ENCODE measurements at places on chromosomes 3 and 15.

GRCh38 chr3:32310918-32311839, 72.7 kb downstream of the CMTM8 start:
- DNase-seq: no peak

DNA sequence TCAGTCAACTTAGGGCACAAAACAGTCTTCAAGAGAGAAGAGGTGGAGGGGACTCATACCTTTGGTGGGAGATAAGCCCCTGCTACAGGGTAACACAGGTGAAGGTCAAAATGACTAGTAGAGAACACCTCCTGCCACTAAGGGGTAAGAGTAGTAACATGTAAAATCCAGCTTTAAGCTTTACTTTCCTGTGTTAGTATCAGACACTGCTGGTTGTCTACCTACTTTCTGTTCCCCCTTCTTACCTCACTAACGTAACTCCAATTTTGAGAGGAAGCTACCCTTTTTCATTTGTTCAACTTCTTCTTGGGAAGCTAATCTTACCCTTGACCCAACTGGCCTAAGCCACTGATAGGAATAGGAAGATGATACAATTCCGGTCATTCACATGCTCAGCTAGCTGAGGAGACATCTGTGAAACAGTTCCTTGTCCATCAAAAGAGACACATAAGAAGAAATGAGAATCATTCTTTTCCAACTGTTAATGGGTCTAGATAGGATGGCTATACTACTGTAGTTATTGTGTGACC, 826.8 kb upstream of the CFAP20DC start:
- no peak for DNase-seq

DNA sequence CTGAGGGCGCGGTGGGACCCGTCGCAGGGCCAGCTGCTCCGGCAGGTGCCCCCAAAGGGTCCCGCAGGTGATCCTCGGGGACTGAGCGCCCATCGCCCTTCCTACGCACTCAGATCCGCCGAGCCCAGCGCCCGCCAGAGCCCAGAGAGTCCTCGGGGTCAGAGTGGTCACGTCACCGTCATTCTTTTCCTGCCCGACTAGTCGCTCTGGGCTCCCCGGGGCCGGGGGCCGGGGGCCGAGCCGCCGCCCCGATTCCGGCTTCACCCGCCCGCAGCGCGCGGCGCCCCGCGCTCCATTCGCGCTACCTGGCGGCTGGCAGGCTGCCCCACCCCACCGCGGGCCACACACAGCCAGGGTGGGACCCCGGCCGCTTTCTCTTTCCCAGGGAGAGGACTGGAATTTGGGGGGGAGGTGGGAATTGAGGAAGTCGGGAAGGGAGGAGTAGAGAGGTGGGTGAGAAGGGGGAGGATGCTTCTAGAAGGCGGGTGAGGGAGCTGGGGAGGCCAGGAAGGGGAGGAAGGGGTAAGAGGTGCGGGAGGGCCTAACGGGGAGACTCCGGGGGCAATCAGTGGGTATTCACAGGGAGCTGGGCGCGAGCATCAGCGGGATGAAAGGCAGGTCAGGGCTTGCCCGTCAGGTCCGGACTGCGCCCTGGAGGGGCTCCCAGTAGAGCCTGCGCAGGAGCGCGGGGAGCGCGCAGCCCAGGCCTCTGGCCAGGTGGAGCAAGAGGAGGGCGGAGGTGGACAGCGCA, 36.1 kb upstream of the EPHB3 start:
- DNase-seq: no peak

DNA sequence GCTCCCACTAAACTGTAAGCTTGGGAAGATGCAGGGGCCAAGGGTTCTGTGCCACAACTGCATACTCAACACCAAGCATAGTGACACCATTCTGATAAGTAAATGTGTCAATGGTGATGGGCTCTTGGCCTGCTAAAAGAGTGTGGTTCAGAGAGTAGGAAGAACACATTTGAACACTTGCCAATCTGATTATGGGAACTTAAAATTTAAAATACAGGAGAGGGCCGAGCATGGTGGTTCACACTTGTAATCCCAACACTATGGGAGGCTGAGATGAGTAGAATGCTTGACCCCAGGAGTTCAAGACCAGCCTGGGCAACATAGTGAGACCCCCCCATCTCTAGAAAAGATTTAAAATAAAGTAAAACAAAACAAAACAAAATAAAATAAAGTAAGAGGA, 34.1 kb downstream of the PTPN9 start:
- DNase-seq: no peak

GRCh38 chr15:90213818-90214204, 12.7 kb downstream of the SEMA4B start:
- no peak for DNase-seq

All from hepatic stellate cell (primary cell).